ENCODE measurements at places on chromosomes 12 and 14.
A peak's percentile ranks its signal among the peaks of the same experiment; 100 is the strongest.

GRCh38 chr12:26031827-26032226 is 73.3 kb downstream of the RASSF8 start:
- DNase-seq = no peak

DNA sequence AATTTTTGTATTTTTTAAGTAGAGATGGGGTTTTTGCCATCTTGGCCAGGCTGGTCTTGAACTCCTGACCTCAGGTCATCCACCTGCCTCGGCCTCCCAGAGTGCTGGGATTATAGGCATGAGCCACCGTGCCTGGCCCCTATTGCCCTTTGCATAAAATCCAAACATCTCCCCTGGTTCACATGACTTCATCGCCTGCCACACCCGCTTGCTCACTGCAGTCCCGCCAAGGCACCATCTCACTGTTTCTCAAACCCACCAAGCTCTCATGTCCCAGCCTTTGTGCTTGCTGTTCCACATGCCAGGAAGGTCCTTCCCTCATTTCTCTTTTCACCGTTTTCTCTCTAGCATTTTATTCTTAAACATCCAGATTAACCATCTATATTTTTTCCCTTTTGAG is 9.7 kb downstream of the RHOF start:
- no peak for DNase-seq

GRCh38 chr12:60240891-60241290 is 645.1 kb downstream of the SLC16A7 start:
- DNase-seq = no peak

GRCh38 chr12:102888511-102888910 is 28.5 kb downstream of the PAH start:
- no peak for DNase-seq

DNA sequence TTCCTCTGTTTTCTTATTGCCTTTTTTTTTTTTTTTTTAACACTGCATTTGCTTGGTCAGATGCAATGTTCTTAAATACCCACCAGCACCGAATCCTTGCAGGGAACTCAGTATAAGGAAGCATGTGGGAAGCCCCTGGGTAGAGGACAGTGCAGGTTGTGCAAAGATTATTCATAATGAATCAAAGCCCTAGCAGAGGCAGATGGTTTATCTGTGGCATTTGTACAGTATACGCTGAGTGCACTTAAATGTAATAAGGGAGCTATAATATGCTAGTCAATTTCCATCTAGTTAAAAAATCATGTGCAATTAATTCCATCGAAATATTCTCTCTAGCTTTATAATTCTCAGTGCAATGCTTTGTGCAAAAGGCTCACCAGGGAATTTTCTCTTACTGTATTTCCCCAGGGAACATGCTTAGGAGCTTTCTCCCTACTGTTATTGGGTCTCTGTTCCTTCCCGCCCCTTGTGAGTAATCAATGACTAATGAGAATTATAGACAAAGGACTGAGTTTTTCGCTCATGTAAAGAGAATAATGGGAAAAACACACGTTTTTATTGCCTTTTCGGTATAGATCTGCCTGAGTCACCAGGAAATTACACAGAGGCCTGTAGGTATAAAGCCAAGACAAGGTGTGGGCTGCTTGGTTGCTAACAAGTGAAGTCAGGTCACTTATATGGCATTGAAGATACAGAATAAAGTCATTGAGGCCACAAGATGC is 1214.3 kb upstream of the TMEM132C start:
- DNase-seq = peak; percentile 79

DNA sequence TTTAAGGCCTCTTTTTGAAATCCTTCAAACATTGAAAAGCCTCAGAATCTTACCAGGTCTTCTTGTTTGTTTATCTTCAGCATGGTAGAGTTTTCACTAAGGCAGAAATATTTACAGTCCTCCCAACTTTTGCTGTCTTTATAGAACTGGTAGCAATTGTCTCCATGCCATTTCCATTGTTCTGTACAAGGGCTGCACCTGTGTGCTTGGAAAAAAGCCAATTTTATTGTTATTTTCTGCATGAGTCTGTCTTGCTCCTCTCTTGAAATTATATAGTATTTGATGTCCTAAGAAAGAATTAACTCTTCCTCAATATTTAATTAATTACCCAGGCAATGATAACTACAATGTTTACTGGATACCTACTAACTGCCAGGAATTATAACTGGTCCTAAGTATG is 23.3 kb downstream of the CLEC1A start:
- DNase-seq = no peak

DNA sequence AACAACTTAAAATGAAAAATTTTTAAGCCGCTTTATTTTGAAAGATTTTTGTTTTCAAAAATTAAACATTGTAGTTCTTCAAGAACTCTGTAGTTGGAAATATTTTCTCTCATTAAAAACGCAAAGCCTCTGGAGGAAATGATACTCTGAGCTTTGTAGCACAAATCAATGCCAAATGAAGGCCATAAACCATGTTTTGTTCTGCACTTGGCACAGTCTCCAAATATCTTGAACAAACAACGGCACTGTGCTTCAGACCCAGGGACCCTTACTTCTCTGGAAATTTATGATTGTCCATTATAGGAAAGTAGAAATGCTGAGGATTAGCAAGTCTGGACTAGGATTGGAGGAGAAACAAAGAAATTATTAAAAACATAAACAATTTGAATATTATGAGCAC is 160.8 kb upstream of the BMP4 start:
- no peak for DNase-seq

All from HFFc6 (cell line).